ENCODE measurements at places on chromosomes 16 and 17.

- no peak for DNase-seq
Observed at GRCh38 chr16:10776280-10776679, 32.6 kb downstream of the NUBP1 start.

DNA sequence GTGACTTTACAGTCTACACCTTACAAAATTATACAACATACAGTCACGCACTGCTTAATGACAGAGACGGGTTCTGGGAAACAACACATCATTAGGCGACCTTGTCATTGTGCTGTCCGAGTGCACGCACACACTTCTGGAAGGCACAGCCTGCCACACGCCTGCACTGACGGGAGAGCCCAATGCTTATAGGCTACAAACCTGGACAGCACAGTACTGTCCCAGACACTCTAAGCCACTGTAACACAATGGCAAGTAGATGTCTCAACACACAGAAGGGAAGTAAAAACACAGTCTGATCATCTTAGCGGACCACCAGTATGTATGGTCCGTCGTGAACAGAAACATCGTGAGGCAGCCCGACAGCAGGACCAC is 29.8 kb downstream of the KLHDC4 start:
- DNase-seq = no peak

DNA sequence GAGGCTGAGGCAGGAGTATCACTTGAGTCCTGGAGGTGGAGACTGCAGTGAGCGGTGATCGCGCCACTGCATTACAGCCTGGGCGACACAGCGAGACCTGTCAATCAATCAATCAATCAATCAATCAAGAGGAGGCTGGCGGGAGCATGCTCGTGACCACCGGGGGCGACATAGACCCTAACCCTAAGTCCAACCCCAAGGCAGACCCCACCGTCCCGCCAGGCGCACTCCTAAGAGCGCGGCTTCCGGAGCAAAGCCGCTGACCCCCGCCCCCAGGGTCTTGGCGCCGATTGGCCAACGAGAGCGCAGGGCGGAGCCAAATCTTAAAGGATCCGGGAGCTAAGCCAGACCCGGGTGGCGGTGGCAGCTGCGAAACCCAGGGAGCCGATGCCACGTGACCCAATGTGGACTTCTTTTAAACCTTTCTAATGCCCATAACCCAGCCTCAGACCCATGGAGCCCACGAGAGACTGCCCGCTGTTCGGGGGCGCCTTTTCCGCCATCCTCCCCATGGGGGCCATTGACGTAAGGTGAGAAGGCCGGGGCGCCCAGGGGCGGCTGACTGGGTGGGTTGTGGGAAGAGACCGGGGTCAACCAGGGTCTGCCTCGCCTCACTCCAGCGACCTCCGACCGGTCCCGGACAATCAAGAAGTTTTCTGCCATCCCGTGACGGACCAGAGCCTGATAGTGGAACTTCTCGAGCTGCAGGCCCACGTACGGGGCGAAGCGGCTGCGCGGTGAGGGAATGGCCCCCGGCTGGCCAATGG is at the start of gene RANGRF:
Gene RANGRF, plus strand, starts transcription at position 335 of the 767 bp plus-strand sequence. Its CDS starts 119 bp downstream, at position 454.
- DNase-seq = peak; percentile 68

DNA sequence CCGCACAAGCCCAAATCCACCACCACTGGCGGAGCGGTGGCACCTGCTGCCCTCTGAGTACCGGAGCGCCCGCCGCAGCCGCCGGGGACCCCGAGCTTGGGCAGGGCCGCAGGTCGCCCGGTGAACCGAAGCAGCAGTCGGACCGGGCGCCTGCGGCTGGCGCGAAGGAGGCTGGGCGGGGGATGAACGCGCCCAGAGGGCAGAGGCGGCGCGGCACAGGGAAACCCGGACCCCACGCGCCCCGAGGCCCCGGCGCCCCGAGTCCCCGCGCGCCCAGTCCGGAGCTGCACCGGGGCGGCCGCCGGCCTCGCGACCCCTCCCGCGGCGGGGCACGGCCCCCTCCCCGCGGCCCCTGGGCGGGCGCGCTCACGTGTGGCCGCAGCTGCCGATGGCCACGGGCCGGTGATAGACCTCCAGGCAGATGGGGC is 393 bp downstream of the RNF166 start:
- DNase-seq = no peak

DNA sequence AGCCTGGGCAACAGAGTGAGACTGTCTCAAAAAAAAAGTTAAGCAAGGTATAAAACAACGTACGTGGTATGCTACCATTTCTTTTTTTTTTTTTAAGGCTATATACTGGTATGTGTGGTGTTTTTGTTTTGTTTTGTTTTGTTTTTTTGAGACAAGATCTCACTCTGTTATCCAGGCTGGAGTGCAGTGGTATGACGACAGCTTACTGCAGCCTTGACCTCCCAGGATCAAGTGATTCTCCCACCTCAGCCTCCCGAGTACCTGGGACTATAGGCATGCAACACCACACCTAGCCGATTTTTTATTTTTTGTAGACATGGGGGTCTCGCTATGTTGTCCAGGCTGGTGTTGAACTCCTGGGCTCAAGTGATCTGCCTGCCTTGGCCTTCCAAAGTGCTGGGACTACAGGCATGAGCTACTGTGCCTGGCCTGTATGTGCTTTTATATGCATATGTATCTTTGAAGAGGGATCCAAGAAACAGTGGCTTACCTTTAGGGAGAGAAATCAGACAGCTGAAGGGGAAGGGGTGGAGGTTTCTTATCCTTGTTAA is 6.5 kb downstream of the CENPV start:
- DNase-seq = no peak

DNA sequence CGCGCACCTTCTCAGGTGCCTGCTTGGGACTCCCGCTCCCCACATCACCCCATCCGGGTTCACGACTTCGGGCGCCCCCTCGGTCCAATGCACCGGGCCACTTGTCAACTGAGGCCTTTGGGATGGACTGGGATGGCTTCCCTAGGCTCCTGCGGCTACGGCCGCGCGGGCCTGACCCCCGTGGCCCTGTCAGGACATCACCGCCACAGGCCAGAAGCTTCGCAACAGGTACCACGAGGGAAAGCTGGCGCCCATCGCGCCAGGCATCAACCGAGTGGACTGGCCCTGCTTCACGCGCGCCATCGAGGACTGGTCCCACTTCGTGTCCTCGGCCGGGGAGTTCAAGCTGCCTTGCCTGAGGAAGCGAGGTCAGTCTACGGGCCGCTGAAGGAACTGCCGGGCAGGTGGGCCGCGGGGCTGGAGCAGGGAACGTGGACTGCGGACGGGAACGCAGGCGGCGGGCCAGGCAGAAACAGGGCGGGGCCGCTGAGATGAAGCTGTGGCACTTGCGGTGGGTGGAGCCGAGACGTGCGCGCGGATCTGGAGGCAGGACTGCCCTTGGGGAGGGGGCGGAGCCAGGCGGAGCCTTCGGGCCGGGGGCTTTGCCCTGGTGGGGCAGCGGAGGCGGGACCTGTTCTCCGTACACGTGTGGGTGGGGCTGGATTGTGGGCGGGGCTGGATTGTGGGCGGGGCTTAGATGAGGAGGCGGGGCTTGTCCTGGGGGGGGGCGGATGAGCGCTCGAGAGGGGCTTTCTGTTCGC is 13.7 kb upstream of the CNGB1 start:
- DNase-seq = no peak

- no peak for DNase-seq
Observed at GRCh38 chr16:2952679-2953078, 11.4 kb upstream of the KREMEN2 start.

- DNase-seq = no peak
Observed at GRCh38 chr17:17647524-17648178, 33.6 kb upstream of the RAI1 start.

DNA sequence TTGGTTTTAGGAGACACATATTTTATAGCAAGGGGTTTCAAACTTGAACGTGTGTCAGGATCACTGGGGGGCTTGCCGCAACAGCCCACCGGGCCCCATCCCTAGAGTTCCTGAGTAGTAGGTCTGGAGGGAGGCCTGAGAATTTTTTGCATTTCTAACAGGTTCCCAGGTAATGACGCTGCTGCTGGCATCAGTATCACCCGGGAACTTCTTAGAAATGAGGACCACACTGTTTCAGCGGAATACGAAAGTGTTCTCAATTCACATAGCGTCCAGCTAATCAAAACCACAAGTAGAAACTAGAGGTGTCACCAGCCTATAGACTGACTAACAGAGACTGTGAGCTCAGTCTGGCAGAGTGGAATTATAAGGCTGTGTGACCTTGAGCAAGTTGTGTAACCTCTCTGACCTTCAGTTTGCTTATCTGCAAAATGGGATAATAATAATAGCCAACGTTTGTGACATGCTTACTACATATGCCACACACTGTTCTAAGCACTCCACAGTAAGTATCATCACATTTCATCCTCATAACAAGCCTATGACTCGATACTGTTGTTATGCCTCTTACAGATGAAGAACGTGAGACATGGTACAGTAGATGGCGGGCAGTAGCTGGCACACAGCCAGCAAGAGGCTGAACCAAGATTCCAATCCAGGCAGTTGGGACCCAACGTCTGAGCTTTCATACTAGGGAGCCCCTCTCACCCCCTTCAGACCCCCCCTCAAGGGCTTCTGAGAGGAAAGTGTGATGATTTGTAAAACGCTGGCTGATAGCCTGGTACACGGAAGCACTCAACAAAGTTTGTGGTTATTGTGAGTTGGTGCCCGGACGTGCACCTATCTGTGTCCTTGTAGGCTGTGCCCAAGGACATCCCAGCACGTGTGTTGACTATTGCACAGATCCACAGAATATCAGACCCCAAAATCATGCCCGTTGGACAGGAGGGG is 4.6 kb upstream of the ICAM2 start:
- no peak for DNase-seq

- DNase-seq = no peak
Observed at GRCh38 chr16:52252680-52253079, 294.3 kb downstream of the TOX3 start.

- DNase-seq = no peak
Observed at GRCh38 chr16:66511602-66512271, 38.2 kb downstream of the TK2 start.

DNA sequence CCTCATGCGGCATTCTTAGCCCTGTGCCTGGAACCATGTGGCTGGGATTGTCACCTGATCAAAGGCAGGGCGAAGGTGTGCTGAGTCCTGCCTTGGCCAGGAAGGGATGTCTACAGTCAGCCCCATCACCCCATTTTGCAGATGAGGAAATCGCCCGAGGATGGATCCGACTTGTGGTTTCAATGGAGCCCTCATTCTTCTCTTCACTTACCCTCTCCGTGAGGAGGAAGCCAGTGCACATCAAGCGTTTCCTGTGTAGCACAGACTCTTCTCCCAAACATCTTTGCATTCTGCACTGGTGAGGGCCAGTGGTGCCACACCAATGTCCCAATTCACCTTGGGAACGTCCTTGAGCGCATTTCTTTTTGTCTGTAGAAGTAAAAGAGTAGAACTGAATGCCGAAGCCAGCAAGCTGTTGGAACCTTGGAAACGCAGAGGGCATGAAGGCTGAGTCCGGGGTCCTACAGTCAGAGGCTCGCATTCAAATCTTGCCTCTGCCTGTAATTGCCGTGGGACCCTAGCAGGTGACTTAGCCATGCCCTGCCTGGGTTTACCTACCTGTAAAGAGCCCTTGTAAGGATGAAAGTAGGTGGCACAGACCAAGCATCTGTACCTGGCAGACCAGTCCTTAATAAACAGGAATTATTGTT is 85.4 kb downstream of the IRF8 start:
- DNase-seq = no peak

- DNase-seq = no peak
Observed at GRCh38 chr17:4701116-4701515, 2.8 kb downstream of the PELP1 start.

DNA sequence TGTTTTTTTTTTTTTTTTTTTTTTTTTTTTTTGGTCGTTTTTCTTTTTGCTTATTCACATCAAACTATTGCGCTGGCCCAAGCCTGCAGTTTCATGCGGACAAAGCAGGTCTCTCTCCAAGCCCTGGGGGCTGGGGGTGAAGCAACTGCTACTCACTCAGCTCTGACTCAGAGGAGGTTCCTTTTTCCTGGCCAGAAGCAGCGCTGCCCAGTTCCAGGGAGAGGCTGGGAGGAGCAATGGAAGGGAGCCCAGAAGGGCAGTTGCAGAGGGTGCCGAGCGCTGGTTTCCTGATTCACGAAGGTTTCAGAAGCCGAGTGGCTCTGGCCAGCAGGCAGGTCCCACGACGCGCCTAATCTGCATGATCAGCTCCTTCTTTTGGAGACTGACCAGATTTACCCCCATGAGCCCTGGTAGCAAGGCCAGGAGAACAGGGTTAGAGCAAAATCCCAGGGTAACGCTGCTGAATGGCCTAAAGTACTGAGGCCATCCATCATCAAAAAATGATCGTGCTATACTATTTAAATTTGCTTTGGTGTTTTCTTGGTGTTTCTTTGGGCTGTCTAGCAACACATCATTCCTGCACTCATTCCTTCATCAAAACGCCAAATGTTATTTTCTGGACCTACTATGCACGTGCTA is 144.7 kb upstream of the SOX9 start:
- peak; percentile 72 for DNase-seq

GRCh38 chr16:996681-997080 is 15.1 kb downstream of the SOX8 start:
- DNase-seq = no peak

- DNase-seq = no peak
Observed at GRCh38 chr17:40279402-40279801, 8.3 kb upstream of the CDC6 start.

DNA sequence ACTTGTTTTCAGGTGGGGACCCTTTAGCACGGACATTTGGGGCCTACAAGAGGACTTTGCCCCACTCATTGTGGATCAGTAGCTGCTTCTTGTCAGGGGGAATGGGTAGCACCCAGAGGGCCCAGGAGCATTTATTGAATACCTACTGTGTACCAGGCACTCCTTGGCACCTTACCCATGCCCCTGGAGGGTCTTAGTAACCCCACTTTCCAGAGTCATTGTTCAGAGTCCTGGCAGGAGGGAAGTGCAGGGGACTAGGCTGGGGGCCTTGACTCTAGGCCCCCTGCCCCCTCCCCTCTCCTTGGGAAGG is 21.0 kb upstream of the CIBAR2 start:
- DNase-seq = no peak

- DNase-seq = no peak
Observed at GRCh38 chr17:77580531-77581270, 377.8 kb upstream of the TNRC6C start.

DNA sequence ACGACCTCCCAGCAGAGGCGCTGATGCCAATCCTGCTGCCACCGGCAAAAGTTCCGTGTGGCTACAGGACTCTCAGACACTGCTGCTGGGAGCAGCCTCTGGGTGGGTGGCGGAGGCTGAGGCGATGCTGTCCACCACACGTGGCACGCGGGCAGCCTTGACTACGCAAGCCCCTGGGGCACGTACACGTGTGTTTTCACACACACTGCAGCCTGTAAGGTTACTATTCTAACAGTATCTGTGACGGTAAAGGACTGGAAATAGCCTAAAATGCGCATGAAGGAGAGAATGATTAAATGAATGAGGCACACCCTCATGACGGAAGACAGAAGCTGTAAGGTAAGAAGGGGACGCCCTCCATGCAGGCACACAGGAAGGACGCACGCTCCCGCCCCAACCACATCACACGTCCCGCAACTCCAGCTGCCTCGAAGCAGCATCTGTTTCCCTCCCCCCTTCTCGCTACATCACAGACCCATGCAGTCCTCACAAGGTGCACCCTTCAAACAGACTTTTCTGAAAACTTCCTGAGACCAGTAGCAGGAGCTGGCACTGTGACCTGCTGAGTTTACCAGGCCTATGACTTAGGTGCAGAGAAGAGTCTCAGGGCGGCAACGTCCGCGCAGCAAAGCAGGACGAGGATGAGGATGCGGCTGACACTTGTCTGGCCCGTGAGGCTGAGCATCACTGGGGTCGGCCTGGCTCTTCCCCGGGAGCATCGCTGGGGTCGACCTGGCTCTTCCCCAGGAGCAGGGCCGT is 28.7 kb upstream of the FASN start:
- no peak for DNase-seq

GRCh38 chr17:57902117-57902799 is 52.4 kb upstream of the MRPS23 start:
- no peak for DNase-seq

All from amygdala (tissue), 56 donors.